ENCODE measurements at places on chromosomes 7 and 10.
A peak's percentile ranks its signal among the peaks of the same experiment; 100 is the strongest.

- peak; percentile 88 for DNase-seq
Measured at GRCh38 chr10:125060826-125061556, 99.4 kb downstream of the CTBP2 start.

DNA sequence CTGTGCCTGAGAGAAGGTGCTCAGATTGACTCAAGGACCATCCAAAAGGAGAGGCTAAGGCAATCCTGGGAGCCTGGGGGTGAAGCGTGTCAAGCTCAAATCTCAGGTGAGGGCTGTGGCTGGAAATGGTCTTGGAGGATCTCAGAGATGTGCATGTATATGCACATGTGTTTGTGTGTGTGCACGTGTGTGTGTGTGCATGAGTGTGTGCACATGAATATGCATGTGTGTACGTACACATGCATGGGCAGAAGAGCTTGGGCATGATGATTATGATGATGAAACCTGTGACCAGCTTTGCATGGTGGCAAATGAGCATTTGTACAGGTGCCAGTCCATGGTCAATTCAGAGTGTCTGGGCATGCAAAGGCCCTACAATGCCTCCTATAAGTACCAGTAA, 326.6 kb downstream of the CXCL12 start:
- DNase-seq = no peak

DNA sequence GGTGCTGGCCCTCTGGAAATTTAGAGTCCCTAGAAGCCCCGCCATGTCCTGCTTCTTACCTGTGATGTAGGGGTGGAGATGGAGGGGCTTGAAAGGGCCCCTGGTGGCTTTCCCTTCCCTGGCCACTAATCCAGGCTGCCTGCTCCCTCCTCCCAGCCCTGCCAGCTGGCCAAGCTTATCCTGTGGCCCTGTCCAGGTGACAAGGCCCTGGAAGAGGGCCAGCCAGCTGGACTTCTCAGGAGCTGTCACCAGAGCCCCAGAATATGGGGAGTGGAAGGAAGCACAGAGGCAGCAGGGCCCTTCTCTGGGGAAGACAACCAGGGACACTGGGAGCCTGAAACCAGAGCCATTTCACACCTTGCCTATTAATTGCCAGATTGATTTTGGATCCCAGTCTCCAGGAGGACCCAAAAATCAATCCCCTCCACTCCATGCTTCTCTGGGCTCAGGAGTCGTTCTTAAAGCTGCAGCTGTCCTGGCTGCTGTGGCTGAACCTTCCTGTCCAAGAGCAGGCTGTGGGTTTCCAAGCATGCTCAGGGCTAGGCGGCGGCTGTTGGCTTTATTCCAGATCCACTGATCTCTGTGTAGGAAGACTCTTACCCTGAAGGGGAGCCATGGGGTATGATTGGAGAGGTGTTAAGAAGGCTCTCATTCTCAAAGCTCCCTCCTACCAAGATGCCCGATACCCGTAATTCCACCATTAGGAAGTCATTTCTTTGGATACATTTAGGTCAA, 52.6 kb upstream of the PCBD1 start:
- peak; percentile 51 for DNase-seq

DNA sequence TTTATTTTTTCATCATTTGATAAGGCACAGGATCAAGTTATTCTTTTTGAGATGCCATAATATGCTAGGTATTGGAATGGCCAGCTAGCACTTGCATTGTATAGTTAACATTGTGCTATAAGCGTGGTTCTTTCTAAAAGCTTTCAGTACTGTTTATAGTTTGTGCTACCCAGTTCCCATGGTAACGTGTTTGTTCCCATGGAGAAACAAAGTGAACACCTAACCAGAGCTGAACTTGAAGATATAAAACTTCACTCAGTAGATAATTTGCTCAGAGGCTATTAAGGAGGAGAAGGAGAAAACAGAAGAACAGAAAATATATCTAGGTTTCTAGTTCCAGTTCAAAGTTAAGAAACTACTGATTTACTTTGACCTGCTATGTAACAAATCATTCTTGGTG, 23.6 kb upstream of the ITGB8 start:
- DNase-seq = peak; percentile 68

- no peak for DNase-seq
Measured at GRCh38 chr10:68155615-68156210, 46.4 kb downstream of the MYPN start.

DNA sequence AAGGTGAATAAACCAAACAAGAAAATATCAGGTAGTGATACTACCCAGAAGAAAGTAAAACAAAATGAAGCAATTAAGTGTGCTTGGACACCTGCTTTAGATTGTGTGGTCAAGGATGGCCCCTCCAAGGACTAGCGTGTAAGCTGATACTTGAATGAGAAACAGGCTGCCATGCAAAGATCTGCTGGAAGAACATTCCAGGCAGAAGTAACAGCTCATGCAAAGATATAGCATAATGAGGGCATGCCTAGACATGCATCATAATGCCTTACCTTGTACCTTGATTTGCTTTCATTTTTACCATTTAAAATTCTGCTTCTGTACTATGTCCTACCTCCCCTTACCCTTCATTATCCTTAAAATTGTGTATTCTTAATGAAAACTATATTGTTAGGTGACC, 74.8 kb upstream of the HDAC9 start:
- no peak for DNase-seq

- DNase-seq = peak; percentile 43
Measured at GRCh38 chr7:14734839-14735321, 167.7 kb downstream of the DGKB start.

DNA sequence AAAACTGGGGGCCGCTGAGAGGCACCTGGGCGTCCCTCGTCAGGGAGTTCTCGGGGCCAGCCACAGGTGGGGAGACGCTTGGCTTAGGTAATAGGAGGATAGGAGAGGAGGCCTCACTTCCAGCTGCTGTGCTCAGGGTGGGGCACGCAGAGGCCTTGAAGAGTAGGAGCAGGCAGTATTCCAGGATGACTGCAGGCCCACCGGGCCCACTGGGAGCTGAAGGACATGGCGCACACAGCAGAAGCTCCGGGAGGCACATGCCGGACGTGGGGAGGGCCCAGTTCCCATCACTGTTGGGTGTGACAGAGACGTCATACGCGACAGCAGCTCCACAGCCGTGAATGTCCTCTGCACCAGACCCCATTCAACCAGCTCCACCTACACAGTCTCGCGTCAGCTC, 22.0 kb upstream of the PDGFA start:
- DNase-seq = no peak

GRCh38 chr7:128697302-128697905, 25.3 kb downstream of the GARIN1A start:
- peak; percentile 68 for DNase-seq

DNA sequence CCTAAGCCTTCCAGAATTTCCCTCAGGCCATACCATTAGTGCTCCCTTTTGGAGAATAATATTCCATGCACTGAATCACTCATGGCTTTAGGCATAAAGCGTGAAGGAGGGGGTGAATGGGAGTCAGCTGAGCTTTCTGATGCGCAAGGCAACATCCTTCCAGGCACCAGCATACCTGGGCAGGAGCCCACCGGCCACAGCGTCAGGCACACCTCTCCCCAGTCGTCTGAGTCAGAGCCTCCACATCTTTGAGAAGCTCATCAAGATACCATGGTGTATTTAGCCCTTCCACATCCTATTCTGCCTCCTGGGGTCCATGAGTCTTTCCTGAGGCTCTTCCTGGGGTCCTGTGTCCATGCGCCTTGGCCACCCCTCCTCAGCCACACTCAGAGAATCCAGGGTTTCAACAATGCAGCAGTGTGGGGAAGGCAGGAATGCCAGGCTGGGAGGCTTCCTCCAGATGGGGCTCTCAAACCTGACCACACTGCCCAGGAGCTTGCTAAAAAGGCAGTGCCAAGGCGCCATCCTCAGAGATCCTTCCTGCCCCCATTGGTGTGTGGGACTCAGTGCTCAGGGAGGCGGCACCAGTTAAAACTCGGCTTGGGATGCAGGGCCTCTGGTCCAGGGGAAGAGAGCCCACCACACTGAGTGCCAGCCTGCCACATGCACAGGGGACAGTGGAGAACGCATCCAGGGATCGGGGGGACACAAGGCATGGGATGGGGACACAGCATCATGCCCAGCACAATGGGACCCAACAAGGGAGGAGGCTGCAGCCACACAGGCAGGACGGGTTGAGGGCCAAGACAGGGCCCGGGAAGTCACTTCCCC, 31.6 kb downstream of the RASGEF1A start:
- DNase-seq = no peak

DNA sequence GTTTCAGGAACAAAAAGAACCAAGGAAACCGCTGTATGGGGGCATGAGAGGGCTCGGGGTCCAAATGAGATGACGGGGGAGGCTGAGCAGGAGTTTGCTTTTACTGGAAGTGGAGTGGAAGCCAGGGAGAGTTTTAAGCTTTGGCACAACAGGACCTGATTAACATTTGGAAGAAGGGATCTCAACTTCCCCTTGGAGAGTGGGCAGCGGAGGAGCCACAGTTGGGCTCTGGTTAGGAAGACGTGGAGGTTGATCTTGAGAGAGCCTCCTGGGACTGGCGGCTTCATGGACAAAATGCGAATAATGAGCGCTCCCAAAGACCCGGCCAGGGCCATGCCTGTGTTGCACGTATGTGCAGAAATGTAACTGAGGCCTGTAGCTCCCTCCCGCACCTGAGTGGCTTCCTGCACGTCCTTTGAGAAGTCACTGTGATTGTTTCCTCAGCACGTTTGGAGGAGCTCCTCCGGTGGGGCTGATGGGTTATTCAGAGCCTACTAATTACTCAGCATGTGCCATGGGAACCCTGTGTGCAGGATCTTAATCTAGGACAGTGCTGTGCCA, 595.3 kb upstream of the MGMT start:
- no peak for DNase-seq

- no peak for DNase-seq
Measured at GRCh38 chr7:28114056-28114455, 66.5 kb downstream of the JAZF1 start.

- DNase-seq = no peak
Measured at GRCh38 chr10:45429790-45430189, 55.8 kb downstream of the ALOX5 start.

- DNase-seq = no peak
Measured at GRCh38 chr10:98259606-98260315, 8.2 kb downstream of the LOXL4 start.

DNA sequence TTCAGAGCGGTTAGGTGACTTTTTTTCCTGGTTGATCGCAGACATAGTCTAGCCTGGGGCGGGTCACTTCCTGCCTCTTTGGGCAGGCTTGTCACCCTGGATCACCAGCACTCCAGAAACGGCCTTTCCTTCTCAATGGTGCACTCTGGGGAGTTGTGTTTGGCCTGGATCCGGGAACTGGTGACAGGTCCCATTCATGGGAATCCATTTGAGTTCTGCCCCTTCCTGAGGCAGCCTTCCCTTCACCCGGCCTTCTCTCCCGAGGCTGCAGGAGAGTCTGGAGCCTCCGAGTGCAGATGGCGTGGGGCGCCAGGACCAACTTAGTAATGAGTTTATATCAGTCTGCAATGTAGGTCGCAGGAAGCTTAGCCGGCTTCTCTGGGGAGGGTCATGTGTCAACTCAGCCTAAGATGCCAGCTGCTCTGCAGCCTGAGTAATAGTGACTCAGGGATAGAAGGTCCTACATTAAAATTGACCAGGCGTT, 54.2 kb downstream of the TACR2 start:
- DNase-seq = no peak

GRCh38 chr10:115914475-115914874, 358.5 kb downstream of the GFRA1 start:
- no peak for DNase-seq

DNA sequence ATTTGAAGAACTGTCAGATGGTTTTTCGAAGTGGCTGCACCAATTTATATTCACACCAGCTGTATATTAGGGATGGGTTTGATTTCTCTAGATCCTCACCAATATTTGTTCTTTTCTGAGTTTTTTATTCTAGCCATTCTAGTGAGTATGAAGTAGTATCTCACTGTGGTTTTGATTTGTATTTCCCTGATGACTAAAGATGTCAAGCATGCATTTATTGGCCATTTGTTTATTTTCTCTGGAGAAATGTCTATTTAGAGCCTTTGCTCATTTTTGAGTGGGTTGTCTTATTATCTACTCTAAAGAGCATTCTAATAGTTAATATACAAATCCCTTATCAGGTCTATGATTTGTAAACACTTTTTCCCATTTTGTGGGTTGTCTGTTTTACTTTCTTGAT, 123.9 kb downstream of the PCLO start:
- no peak for DNase-seq

GRCh38 chr7:45917658-45918057, 3.4 kb downstream of the IGFBP3 start:
- peak; percentile 89 for DNase-seq

GRCh38 chr10:24039897-24040296, 169.0 kb upstream of the KIAA1217 start:
- DNase-seq = no peak

DNA sequence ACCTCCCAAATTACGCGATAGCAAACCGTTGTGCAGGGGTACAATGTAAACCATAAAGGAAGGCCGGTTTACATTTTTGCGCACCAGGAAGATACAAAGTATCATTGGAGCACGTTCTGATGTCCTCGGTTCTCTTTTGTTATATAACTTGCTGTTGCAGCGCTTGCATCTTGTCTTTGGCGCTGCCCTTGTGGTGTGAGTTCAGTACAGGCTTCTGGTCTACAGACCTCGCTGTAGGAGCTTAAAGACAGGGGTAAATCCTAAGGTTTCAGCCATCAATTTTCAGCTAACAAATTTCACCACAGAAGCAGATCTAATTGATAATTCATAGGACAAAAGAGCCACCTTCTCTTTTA, 1.5 kb upstream of the MKX start:
- DNase-seq = no peak

- DNase-seq = peak; percentile 88
Measured at GRCh38 chr7:151248346-151249033, at the start of gene SMARCD3. Gene SMARCD3 (minus strand): TSS chr7:151248694. CDS start chr7:151248562, 132 bp downstream.

- no peak for DNase-seq
Measured at GRCh38 chr7:144516729-144517525, 113.4 kb upstream of the NOBOX start.

GRCh38 chr10:53479365-53479764, 706.8 kb upstream of the MBL2 start:
- DNase-seq = no peak

GRCh38 chr10:74881253-74881884, 55.0 kb downstream of the KAT6B start:
- DNase-seq = no peak

DNA sequence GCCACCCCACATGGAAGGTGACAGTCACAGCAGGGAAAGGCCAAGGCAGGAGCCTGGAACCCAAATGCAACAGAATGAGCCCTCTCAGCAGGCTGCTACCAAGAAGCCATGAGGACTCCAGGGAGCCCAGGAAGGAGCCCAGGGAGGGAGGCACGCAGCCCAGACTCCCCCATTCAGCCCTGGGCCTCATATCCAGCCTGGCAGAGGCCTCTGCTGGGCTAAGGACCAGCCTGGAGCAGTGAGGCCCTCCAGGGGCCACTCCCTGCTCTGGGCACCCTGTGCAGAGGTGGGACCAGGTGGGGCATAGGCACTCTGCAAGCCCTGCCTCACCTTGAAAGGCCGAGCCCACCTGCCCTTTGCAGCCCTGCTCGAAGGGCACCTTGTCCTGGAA, 25.8 kb upstream of the ZNF488 start:
- DNase-seq = no peak

- peak; percentile 86 for DNase-seq
Measured at GRCh38 chr10:27240212-27241009, at the start of gene ACBD5. Gene ACBD5 (minus strand): TSS chr10:27240797. CDS start chr10:27240688, 109 bp downstream.

- no peak for DNase-seq
Measured at GRCh38 chr7:31102973-31103850, 51.1 kb downstream of the ADCYAP1R1 start.

Data from hepatocyte (in vitro differentiated cells).